ENCODE measurements at places on chromosomes 5 and 9. TPM values are rescaled to one million over a fixed set of nuclear protein-coding genes. Genes with fewer than 3 reads are reported as not detected.

DNA sequence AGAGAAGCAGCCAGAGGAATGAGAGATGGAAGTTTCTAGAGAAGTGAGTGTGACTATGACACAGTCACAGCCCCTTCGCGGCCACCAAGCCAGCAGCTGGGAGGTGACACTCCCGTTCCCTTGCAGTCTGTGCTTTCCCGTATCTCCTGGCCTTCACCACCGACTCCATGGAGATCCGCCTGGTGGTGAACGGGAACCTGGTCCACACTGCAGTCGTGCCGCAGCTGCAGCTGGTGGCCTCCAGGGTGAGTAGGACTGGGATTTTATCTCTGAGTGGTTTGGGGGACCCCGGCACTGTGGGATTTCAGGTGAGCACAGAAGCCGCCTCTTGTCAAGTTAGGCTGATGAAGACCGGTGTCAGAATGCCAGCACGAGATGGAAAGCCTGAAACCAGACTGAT lies 12.1 kb upstream of the SLC2A8 start:
- H3K4me3 ChIP-seq, result no peak overlapping the region
- no peaks in the 10 kb centered on the region for H3K36me3 ChIP-seq
- H3K27me3 ChIP-seq, result peaks cover 51% of the 10 kb centered on the region
- H3K27ac ChIP-seq, result no peak overlapping the region
- peaks cover 20% of the 10 kb centered on the region for H3K4me1 ChIP-seq

Gene NACC2
- 5.6 TPM for total RNA-seq

Gene TEX48
- 1.7 TPM for total RNA-seq

Gene XRCC4
- 12.6 TPM for total RNA-seq

- no peaks in the 10 kb centered on the region for H3K36me3 ChIP-seq
- H3K4me1 ChIP-seq, result no peaks in the 10 kb centered on the region
- H3K27me3 ChIP-seq, result no peaks in the 10 kb centered on the region
- H3K4me3 ChIP-seq, result no peak overlapping the region
These were observed 197.8 kb downstream of the TTLL11 start for GRCh38 chr9:121895358-121895757.

- H3K4me3 ChIP-seq, result no peak overlapping the region
- H3K36me3 ChIP-seq, result no peaks in the 10 kb centered on the region
- no peak for DNase-seq
- no peak overlapping the region for H3K27ac ChIP-seq
- H3K4me1 ChIP-seq, result no peaks in the 10 kb centered on the region
- peaks cover 2% of the 10 kb centered on the region for H3K27me3 ChIP-seq
These were observed 91.5 kb upstream of the NREP start for GRCh38 chr5:111848476-111848875.

- no peaks in the 10 kb centered on the region for H3K36me3 ChIP-seq
- no peak overlapping the region for H3K4me3 ChIP-seq
- DNase-seq, result no peak
- H3K4me1 ChIP-seq, result no peaks in the 10 kb centered on the region
These were observed 711.0 kb downstream of the TLE4 start for GRCh38 chr9:80282766-80283165.
